Large intestine (tissue), 12 donors: ENCODE measurements at places on chromosomes 1 and 21.
A peak's percentile ranks its signal among the peaks of the same experiment; 100 is the strongest.

GRCh38 chr1:174399211-174399610 is 48.6 kb upstream of the GPR52 start:
- no peak for DNase-seq

- DNase-seq, result no peak
Measured at GRCh38 chr1:234862360-234862943, 252.5 kb upstream of the IRF2BP2 start.

DNA sequence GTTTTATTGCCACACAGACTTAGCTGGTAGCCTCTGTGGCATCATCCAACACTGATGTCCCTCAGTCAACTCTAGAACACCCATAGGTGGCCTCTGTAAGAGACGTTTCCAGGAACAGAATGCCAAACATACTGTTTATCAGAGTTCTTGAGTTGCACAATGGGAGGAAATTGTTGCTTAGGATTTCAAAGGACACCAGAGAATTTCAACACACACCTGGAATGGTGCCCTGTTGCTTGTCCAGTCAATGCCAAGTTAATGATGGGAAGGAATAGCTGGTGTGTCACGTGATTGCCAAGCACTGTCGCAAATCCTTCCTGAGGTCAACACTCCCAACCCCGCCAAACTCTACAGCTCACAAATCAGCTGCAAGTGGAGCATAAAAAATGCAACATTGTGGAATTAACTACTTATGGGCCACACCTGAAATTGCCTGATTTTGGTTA is 28.6 kb upstream of the DUSP23 start:
- DNase-seq, result peak; percentile 91

DNA sequence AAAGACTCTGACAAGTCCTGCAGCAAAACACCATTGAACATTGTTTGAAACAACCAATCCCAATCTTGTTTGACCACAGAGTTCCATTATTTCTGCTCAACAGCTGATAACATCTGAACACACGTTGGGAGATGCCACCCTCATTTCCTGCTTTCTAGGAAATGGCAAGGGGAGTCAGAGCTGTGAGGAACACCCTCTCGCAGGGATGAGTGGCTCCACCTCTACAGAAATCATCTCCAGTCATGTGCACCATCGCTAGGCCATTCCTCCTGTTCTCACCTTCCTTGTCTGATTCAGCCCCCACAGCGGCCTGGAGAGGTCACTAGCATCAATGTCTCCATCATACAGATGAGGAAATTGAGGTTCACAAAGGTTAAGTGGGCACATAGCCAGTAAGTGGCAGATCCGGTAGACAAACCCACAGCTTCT is 22.4 kb upstream of the RUNX3 start:
- DNase-seq, result no peak

DNA sequence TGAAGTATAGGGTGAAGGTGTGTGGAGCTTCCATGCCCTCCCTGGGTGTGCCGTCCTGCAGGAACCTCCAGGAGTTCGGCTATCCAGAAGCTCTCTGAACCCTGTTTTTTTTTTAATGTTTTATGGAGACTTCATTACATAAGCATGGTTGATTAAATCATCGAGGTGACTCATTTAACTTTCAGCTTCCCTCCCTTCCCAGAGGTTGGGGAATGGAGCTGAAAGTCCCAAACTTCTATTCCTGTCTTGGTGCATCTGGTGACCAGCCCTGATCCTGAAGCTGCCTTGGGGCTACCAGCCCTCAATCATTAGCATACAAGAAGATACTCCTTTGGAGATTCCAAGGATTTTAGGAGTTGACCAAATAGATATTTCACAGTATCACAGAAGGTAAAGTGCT is 9.5 kb downstream of the RRP15 start:
- DNase-seq, result no peak

- no peak for DNase-seq
Measured at GRCh38 chr1:216702170-216702569, 21.1 kb downstream of the ESRRG start.

GRCh38 chr1:240219104-240219503 is 127.4 kb downstream of the FMN2 start:
- no peak for DNase-seq

DNA sequence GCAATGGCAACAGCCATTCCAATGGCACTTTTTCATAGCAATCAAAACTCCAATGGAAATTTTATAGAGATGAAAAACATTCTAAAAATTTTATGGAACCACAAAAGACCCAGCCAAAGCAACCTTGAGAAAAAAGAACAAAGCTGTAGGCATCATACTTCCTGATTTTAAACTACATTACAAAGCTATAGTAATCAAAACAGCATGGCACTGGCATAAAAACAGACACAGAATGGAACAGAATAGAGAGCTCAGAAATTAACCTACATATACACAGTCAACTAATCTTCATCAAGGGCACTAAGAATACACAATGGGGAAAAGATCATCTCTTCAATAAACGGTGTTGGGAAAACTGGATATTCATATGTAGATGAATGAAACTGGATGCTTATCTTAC is 401.5 kb downstream of the NPHP4 start:
- DNase-seq, result no peak

DNA sequence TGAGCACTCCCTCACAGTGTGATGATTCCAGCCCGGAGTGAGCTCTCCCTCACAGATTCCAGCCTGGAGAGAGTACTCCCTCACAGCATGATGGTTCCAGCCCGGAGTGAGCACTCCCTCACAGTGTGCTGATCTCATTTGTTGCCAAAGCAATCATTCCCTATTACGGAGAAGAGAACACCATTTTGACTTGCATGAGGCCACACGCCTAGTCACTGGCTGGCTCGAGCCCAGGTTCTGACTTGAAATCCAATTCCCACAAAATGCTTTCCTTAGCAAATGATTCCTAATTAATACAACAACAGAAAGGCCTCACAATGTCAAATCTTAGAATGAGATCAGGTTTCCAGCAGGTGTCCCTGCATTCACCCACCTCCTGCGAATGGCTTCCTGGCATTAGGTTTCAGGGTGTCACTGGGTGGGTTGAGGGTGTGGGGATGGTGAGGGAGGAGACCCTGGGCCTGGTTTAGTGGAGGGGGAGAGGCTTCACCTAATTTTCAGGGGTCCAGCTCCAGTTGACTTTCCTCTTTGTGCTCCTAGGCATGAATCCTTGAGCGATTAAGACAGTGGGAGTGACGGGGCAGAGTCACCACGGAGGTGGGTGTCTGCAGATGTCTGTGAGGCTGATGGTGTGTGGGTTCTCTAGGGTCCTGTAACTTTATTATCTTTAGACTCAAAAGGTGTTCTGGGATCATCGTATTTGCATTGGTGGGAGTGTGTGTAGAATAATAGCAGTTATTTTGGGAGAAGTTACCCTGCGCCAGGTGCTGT is 158.5 kb downstream of the KCNJ6 start:
- no peak for DNase-seq

DNA sequence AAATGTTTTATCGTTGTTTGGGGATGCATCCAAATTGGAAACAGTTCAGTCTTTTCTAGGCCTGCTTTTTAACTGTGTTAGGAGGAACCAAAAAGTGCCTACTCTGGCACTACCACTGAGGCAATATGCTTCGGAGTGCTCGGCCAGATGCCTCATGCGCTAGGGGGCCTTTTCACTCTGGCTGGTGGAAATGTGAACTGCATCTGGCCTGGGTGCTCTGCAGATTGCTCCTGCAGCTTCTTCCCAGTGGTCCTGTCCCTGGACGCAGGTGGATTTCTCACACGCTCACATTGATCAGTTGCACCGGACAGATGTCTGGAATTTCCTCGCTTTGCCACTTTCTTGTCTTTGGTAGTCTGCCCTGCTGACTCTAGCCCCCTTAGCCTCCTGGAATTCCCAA is 330.2 kb upstream of the FMN2 start:
- no peak for DNase-seq

DNA sequence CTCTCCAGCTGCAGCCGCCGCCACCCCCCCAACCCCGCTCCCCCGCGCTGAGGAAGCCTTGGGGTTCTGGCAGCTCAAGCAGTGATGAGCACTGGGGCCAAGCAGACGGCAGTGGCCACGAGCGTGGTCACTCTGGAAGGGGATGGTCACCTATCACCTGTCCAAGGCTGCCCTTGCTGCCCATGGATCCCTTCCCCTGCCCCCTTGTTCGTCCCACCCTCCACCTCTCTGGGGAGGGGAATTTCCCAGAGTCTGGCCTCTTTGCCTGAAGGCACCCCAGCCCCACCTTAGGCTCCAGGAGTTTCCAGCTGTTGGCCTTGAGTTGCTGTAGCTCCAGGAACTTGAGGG is 7.2 kb upstream of the SMIM12 start:
- no peak for DNase-seq

- no peak for DNase-seq
Measured at GRCh38 chr21:24276204-24276603, 1331.1 kb downstream of the MRPL39 start.

- no peak for DNase-seq
Measured at GRCh38 chr1:240178366-240178765, 86.7 kb downstream of the FMN2 start.

GRCh38 chr1:173427146-173428054 is 49.7 kb upstream of the PRDX6 start:
- no peak for DNase-seq

GRCh38 chr1:154324669-154325582 is at the start of gene ATP8B2:
Gene ATP8B2 (plus strand): TSS chr1:154325525. CDS start chr1:154328142, 2,617 bp downstream.
- peak; percentile 63 for DNase-seq

GRCh38 chr1:111238056-111238795 is 10.7 kb downstream of the CHI3L2 start:
- DNase-seq, result no peak

DNA sequence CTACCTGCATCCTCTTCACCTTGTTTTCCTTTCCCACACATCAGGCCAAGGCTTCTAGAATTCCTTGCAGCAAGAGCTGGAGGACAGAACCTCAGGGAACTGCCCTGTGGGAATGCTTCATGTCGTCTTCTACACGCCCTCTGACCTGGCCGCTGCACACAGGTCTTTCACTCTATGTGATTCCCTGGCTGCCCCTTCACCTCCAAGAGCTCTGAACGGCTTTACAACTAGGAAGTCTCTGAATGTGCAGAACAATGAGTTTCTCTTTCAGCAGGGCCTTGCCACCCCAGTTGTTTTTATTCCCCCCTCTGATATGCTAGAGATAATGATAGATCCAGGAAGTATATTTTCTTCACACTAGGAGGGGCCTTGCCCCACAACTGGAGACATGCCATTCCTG is 142.6 kb downstream of the CLIC6 start:
- no peak for DNase-seq

DNA sequence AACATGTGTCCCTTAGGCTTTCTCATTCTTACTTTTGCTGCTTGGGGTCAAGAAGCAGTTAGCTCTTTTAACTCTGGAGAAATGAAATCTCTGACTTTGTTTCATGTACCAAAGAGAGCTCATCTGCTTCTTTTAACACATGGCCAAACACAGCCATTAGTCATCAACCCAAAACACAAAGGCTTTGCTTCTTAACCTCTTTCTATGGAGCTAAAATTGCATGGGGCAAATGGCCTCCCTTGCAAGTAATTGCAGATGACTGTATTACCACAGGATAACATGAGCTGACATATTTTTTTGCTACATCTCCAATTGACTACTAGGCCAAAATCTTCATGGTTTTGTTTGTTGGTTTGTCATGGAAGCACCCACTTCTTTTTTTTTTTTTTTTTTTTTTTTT is 300.9 kb downstream of the BRINP3 start:
- DNase-seq, result no peak

GRCh38 chr1:42209526-42210251 is 45.1 kb upstream of the GUCA2A start:
- DNase-seq, result no peak

- DNase-seq, result peak; percentile 47
Measured at GRCh38 chr1:24635195-24635843, 7.8 kb upstream of the SRRM1 start.

DNA sequence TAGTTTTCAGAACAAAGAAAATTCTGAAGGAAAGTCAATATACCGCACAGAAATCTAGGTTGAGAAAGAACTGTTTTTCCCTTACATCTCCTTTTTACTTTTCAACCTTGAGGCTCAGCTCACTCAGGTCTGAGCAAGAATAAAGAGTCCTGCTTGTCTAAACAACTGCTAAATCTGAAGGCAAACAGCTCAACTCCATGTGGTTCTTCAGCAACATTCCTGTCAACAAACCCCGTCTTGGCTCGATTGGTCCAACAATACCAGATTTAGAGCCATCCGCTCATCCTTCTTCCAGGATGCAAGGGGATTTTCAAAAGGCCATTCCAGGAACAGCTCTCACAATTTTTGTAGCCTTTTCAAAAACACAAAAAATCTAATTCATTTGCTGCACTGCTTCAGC is 119.8 kb downstream of the HLCS start:
- DNase-seq, result no peak

GRCh38 chr1:5254975-5255374 is 600.6 kb downstream of the AJAP1 start:
- DNase-seq, result no peak

GRCh38 chr1:20787840-20788795 is 1.0 kb upstream of the HP1BP3 start:
- DNase-seq, result peak; percentile 49

DNA sequence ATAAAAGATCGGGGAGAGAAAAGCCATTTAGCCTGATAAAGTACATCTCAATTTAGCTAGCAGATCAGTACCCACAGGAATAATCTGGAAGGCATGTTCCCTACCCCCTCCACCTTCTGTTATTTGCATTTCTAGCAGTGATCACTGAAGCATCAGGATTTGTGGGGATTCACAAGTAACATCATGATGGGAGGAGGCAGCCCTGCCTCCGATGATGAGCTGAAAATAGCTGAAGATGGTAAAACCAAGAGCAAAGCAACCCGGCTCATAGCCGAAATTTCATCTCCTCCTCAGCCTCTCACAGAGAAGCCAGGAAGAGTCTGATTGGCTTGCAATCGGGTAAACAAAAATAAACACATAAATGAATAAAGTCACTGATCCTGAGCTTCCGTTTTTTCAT is 2.4 kb downstream of the CCSAP start:
- no peak for DNase-seq

GRCh38 chr1:20974069-20974468 is 187.0 kb upstream of the HP1BP3 start:
- no peak for DNase-seq

DNA sequence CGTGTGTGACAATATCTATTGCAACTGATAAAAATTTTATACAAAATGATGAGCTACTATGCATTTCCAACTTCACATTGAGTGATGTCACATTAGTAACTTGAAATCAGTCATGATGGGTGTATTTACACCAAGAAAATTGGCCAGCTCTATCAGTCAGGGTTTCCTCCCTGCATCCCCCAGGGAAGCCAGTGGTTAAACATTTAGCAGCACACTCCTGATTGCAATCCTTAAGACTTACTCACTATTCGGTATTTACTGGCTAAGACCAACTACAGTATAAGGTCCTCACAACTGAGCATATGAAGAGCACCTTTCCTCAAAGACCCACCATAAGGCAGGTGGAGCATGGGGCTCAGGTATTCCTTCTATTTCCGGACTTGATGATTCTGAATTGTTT is 41.3 kb upstream of the PTGFRN start:
- DNase-seq, result no peak

DNA sequence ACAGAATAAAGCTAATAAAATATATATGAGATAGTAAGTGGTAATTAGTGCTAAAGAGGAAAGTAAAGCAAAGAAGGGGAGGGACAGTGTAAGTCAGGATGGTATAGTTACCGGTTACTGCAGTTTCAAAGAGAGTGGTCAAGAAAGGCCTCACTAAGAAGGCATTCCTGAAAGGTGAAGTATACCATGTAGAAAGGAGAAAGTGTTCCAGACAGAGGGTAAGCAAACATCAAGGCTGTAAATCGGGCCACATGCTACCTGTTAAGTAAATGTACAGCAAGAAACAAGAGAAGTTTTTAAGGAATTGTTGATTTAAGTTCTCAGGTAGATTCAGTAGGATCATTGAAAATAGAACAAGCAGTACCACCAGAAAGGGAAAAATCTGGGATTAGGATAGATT is 9.7 kb downstream of the DESI2 start:
- DNase-seq, result peak; percentile 58
